ENCODE measurements at places on chromosomes 1 and 21. TPM values are rescaled to one million over a fixed set of nuclear protein-coding genes. Genes with fewer than 3 reads are reported as not detected.
A peak's percentile ranks its signal among the peaks of the same experiment; 100 is the strongest.

Gene ADSS2
- total RNA-seq = 7.9 TPM

Gene TMEM39B
- total RNA-seq = 3.2 TPM

Gene ERVH48-1
- not detected for total RNA-seq

Gene MMEL1
- total RNA-seq = not detected

DNA sequence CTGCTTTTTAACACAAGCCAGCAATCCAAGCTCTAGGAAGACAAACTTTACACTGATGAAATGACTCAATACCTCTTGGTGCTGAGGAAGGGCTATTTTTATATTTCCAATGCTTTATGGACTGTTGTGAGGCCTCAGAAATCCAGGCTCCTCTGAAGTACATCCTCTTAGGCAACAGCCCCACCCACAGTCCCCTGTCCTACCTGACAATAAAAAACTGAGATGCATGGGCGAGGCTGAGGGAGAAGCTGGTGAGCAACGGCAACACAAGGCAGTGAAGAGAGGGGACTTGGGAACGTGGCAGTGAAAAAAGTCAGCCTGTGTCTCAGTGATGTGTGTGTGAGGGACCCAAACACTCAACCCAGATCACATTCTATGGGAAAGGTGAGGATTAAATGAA lies 10.1 kb upstream of the CPT2 start:
- no peak for DNase-seq

GRCh38 chr1:167136191-167136614 lies 42.3 kb downstream of the STYXL2 start:
- no peak for DNase-seq

DNA sequence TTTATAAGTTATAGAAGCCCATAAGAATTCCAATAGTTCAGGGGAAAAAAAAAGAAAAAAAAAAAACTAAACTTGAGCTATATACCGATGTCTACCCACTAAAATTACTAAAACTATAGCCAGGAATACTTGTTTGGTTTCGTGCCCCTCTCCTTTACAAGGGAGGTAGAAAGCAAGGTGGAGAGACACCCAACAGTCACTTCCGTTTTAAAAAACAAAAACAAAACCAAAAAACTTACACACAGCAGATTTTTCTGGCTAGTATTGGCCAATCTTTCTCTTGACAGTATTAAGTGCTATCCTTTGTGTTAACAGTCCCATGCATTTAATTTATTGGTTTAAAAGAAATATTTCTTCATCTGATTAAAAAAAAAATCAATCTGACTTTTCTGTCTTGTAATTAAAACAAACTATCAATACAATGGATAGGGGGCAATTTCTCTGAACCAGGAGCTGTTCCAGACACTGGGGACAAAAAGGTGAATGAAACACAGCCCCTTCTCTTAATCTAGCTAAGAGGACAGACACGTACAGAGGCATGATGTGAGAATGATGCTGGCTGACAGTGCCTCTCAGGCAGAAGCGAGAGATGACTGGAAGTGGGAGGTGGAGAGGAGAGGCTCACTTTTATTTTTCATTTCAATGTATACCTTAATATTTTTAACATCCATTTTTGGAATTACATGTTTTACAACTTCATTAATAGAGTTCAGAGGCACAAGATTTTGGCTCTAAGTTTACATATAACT lies 214.8 kb downstream of the RERE start:
- no peak for DNase-seq

DNA sequence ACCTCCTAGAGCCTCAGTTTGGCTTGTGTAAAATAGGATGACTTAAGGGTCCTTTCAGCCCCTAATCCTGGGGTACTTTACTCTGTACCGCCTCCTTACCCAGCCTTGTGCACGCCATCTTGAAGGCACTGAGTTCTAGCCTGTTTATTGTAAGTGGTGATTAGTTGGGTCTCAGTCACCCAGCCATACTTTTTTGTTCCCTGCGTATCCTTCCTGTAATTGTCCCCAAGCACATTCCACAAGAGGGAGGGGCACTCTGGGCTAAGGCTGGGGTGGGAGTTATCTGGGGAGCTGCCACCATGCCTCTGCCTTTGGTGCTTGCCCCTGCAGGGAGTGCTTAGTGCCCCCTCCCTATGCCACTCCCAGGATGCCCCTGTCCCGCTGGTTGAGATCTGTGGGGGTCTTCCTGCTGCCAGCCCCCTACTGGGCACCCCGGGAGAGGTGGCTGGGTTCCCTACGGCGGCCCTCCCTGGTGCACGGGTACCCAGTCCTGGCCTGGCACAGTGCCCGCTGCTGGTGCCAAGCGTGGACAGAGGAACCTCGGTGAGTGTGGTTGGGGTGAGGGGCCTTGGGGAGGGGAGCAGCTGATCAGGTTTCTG lies 856 bp downstream of the FDPS start:
- no peak for DNase-seq

DNA sequence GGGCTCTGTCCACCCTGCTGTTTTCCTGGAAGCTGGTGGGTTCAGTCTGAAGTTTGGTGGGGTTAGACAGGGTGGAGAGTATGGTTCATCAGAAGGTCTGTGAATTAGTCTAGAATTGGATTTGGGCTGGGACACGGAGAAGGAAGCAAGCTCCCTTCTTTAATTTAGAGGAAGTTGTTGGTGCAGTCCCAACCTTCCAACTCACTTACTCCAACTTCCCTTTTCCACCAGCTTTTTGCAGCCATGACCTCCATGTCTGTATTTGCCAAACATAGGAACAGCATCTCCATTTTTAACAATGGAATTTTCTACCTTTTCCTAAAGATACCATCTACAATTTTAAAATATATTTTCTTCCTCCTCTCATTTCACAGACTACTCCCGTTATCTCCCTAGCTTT lies 28.5 kb upstream of the PRELP start:
- DNase-seq = no peak

GRCh38 chr1:161427733-161428516 lies 60.2 kb upstream of the CFAP126 start:
- DNase-seq = no peak

GRCh38 chr1:36851595-36851994 lies 182.7 kb downstream of the GRIK3 start:
- no peak for DNase-seq

DNA sequence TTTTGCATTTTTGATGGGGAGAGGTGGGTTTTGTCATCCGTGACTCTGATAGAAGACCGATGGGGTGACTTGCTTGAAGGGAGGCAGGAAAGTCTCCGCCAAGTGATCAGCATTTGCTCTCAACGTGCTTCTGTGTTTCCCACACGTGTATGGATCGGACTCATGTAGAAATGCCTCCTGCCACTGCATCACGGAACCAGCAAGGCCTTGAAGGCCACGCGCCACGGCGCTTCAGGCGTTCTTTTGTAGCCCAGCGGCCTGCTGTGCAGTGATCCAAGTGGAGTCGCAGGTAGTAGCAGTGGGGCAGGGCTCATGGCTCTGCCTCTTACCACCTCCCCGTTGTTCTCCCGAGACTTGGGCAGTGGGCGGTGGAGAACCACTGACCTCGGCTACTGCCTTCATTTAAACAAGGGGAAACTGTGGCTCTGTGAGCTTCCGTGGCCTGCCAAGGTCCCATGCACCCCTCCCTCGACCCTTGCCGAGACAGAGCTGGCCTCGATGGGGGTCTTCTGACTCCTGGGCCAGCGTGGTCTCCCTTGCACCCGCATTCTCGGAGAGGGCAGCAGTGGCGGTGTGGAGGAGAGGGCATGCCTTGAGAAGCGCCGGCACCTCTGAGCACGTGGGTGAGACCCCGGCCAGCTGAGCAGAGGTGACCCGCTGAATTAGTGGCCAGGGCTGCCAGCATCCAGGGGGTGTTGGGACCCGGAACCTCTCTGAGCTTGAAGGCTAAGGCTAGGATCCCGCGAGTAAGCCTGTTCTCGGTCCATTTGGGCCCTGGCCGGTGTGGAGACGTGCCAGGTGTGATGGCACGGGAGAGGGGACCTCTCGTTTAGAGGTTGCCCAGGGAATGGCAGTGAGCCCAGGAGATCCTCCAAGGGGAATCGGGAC lies 46.1 kb upstream of the ABCG1 start:
- DNase-seq = peak; percentile 49

DNA sequence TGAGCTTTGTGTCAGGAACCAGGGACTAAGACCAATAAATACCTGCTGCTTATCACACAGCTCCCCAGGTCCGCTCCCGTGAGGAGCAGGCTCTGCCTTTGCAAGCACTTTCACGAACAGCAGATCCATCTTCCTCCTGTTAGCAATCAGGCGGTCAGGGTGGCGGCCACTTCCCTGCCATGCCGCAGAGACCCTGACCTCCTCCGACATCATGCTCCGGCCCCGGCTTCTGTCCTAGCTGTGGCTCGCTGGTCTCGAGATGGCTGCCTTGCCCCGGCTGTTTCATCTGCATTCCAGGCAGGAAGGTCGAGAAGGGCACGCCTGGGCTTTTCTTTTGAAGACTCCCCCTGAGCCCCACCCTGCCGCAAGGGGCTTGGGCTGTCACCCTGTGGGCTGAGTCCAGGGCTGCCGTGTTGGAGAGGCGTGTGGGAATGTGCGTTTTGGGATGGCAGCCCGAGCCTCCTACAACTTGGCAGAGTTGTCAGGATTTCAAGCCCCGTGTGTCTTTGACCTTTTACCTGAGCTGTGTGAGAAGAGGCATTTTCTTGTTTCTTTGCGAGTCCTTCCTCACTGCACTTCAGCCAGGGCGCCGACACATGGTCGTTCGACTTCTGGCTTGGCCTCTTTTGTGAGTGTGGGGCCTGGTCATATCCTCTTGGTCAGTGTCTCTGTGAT lies 59.5 kb downstream of the AGPAT3 start:
- no peak for DNase-seq

GRCh38 chr1:17545356-17545755 lies 5.9 kb downstream of the ARHGEF10L start:
- DNase-seq = peak; percentile 72

- no peak for DNase-seq
These were observed 43.6 kb upstream of the SYNC start for GRCh38 chr1:32746130-32746529.

DNA sequence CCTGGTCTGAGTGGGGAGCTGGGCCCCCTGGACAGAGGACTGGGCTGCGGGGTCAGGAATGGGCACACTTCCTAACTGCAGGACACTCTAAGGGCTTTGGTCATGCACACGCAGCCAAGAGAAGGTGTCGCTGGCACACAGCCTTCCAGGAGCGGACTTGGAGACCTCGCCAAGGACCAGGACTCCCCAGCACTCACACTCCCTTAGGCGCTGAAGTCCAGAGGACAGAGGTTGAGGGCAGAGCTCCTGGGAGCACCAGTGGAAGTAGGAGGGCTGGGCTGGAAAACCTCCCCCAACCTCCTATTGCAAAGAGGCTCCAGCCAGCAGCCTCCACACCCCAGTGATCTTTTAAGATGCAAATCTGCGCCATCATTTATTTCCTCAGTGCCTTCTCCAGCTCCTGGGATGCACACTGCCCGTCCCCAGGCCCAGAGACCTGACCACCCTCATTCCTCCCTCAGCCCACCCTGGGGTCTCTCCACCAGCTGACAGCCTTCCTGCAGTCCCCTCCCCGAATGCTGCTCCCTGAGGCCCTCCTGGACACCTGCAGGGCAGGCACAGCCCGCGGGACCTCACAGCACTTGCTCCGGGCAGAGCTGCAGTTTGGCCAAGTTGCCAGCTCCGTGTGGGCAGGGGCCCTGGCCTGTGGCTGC lies 3.0 kb downstream of the TSPEAR start:
- DNase-seq = no peak

GRCh38 chr21:16425376-16425775 lies 695.6 kb downstream of the USP25 start:
- no peak for DNase-seq

- DNase-seq = no peak
These were observed 8.8 kb upstream of the CAMK2N1 start for GRCh38 chr1:20494609-20495311.

- DNase-seq = no peak
These were observed 481.4 kb downstream of the PLA2G4A start for GRCh38 chr1:187310038-187310631.
